ENCODE measurements at places on chromosomes 13 and 19. TPM values are rescaled to one million over a fixed set of nuclear protein-coding genes. Genes with fewer than 3 reads are reported as not detected.

Gene KL
- total RNA-seq, result 0.32 TPM

Gene SPC24
- total RNA-seq, result 37.7 TPM

Gene KLK14
- 0.93 TPM for total RNA-seq

Gene FPR1
- total RNA-seq, result not detected

Gene PTGER1
- 0.39 TPM for total RNA-seq

Gene GJB6
- total RNA-seq, result 0.96 TPM

Gene KIR3DL1
- not detected for total RNA-seq

Gene LGALS14
- 0.37 TPM for total RNA-seq

Gene CEACAM16
- total RNA-seq, result not detected

Gene ATP4A
- total RNA-seq, result not detected

Gene DENND1C
- 110 TPM for total RNA-seq

Gene REEP6
- 1.7 TPM for total RNA-seq

Gene GPC6
- not detected for total RNA-seq

Gene ACP5
- 29.0 TPM for total RNA-seq

Gene TPGS1
- total RNA-seq, result 23.6 TPM

Gene GPR4
- total RNA-seq, result not detected

Gene ZNF208
- 0.05 TPM for total RNA-seq

Gene COLGALT1
- total RNA-seq, result 62.0 TPM

Gene SLC6A16
- total RNA-seq, result 5.6 TPM

Gene CPB2
- total RNA-seq, result not detected

Gene MCEMP1
- total RNA-seq, result not detected

Gene CLEC11A
- total RNA-seq, result 0.93 TPM

Gene ERICH4
- not detected for total RNA-seq

Gene ZNF571
- 0.59 TPM for total RNA-seq

Gene PSG7
- total RNA-seq, result not detected

Gene KCTD12
- total RNA-seq, result 4.3 TPM

Gene GAPDHS
- total RNA-seq, result not detected

Gene DNASE2
- 29.5 TPM for total RNA-seq

Gene C19orf18
- not detected for total RNA-seq

Gene SYCN
- total RNA-seq, result not detected

Gene KLF5
- 3.9 TPM for total RNA-seq
